ENCODE measurements at places on chromosomes 12 and 14.

DNA sequence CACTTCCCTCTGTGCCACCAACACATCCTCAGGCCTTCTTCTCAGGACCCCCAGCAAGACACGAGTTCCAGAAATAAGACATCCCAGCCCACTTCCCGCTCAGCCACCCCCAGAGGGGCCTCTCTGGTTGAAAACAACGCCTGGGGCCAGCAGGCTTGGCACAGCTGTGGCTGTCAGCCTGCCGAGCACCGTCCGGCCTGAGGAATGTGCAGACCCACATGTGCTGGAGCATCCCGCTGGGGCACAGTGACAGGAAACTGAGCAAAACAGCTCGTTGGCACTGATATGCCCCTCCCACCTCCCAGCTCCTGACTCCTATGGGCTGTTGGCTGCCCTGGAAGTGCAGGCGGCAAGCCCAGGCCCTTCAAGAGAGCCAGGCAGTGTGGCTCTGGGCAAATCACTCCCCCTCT is 1.4 kb downstream of the SYNE3 start:
- no peak for DNase-seq

- DNase-seq: no peak
These were observed 284.5 kb upstream of the E2F7 start for GRCh38 chr12:77349689-77350370.

DNA sequence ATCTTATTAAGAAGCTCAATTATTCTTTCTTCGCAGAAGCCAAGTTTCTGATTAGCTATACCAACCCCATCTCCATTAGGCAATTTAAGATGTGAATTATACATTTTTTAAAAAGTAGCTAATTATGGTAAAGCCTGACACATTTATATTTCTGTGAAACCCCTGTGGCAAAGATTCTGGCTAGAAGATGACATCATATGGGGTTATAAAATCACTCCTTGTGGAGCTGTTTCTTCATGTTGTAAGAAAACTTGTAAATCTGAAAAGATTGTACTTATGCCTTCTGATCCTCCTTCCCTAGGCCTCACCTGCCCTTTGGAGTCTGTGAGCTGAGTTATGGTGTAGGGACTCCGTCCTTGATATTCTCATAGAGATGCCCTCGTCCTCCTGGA is 78.1 kb downstream of the CHST11 start:
- no peak for DNase-seq

GRCh38 chr12:6950811-6951540 is at the start of gene PTPN6:
Gene PTPN6, plus strand, starts transcription at chr12:6951356. Its CDS starts 157 bp downstream, at chr12:6951513.
- peak; percentile 56 for DNase-seq

DNA sequence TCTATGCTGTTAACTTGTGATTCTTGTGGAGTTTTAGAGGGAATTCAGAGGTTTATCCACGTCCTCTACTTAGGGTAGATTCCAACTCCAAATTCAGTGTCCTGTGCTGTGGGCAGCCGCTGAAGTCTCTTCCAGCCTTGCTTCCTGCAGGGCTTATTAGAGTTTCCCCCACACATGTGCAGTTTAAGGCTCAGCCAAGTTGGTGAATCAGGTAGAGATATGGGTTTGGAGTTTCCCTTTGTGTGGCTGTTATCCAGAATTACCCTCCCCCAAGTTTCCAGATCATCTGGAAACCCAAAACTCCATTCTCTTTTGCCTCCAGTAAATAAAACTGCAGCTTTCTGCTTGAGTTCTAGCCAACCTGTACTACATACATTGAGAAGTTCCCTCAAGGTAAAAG is 853.7 kb downstream of the GALC start:
- DNase-seq: no peak

DNA sequence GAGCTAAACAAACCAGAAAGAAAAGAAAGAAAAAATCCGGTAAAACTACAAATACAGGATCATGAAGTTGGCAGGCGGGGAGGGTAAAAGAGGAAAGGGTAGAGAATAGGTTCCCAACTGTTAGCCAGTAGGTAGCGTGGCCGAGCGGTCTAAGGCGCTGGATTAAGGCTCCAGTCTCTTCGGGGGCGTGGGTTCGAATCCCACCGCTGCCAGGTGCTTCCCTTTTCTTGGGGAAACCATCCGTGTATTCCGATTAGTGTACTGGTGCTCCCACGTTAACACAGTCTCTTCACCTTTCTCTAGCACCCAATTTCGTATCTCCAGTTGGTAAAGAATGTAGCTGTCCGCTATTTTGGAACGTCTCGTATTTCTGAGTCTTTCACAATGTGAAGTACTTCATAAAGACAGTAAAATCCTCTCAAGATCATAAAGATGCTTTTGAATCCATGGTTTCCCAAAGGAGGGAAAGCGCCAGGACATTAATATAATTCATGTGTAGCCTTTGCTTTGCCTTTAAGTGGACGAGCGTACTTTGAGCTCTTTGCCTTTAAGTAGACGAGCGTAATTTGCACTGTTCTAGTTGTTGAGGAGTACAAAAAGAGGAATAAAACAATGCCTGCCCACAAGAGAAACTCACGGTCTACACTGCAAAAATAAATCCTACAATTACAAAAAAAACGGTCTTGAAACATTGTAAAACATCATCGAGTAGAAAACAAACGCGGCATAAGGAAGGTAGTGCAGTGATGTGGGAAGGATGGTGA is 19.0 kb upstream of the RNASE12 start:
- peak; percentile 53 for DNase-seq

GRCh38 chr14:41605550-41606281 is 960 bp upstream of the LRFN5 start:
- DNase-seq: no peak

DNA sequence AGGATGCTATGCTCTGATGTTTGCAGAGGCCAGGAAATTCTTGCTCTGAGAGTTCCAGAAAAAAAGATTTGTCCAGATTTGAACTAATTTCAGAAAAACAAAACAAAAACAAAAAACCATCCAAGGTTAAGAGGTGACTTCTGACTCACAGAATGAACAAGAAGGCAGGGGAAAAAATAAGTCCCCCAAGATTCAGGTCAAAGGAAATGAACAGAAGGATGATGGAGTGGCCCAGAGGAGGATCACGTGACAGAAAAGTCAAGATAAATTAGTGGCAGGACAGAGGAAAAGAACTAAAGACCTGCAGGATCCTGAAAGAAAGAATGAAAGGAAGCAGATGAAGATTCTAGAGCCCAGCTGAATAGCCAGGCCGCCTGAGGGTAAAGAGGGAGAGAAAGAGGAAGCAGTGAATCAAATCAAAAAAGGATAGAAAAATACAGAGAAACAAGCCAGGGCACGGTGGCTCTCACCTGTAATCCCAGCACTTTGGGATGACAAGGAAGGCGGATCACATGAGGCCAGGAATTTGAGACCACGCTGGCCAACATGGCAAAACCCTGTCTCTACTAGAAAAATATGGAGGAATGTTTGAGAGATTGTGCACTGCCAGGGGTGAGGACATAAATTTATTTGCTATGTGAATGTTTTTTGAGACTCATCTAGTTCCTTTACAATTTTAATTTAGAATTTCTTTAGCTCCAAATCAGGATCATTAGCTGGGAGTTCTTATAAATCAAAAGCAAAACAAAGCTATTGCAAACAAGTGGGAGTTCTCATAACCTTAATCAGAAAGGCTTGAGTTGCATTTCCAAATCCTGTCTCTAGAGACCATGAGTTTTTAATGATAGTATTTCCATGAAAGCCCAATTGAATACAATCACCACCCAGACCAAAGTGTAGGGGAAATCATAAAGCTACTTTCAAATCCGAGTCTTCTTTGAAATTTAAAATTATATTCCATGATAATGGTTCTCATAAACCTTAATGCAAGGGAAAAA is 217.1 kb upstream of the PLEKHG7 start:
- DNase-seq: no peak

DNA sequence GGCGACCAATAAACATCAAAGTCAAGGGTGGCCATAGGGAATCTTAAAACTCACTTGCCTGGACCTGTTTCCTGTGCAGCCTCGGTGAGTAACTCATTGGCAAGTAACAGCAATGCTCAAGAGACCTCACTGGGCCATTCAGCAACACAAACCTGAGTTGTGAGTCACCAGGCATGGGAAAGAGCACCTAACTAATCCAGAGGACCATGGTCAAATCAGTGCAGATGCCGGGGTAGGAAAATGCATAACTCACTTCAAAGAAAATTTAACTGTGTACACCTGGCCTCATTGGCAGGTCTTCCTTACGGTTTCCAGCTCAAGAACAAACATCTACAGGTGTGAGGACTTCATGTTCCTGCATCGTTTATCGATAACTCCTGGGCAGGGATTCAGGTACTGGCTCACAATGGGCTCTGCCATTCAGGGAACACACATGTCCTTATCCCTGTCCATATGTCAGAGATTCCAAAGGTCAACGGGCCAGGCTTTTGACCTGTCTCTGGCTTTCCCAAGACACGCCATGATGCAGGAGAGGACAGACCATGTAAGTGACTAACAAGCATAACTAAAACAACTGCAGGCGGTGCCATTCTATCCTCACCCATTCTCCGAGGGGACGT is 211.8 kb downstream of the ANO2 start:
- no peak for DNase-seq

- DNase-seq: no peak
These were observed 168.0 kb downstream of the KICS2 start for GRCh38 chr12:64054079-64054520.

GRCh38 chr12:115998794-115999478 is 278.6 kb downstream of the MED13L start:
- DNase-seq: no peak

DNA sequence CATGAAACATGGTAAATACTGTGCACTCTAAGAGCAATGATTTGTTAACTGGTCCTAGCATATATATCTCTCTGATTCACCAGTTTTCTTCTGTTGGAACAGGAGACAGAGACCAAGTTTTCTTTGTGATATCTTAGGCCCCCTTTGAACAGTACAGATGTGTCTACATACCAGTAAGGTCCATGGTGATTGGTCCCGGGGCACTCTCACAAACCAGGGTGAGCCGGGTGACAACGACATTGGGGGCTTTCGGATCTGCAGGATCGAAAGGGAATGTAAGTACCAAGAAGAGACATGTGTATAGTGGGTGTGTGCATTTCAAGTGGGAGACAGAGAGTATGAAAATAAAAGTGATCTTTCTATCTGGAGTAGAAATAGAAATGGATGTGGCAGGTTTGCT is 11.3 kb upstream of the ERP27 start:
- DNase-seq: no peak

- no peak for DNase-seq
These were observed 115.0 kb downstream of the TPH2 start for GRCh38 chr12:72053604-72054003.

DNA sequence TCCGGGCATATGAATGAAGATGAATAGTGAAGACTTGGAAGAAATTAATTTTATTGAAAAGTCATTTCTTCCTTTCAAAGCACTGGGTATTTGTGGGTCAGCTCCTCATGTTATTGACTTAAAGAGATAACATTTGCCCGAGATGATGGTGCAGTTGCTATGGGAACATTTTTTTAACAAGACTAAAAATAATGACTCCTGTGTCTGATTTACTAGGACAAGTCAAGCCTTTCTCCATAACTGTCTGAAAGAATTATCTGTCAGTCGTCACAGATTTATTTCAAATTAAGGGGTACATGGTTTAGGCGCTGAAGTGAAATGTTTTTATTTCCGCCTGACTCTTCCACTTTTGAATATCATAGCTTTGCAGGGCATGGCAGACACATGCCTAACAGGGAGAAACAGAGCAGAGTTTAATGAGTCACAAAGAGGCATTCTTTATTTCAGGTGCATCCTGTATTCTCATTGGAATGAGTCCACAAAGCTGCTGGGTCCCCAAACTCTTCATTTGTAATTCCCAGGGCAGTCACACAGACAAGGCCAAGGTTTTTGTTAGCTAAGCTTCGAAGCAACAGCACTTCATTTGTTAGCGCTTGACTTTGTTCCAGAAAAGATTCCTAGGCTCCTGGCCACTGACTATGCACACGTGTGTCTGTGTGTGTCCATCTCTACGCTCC is 4.3 kb upstream of the GPHB5 start:
- no peak for DNase-seq

DNA sequence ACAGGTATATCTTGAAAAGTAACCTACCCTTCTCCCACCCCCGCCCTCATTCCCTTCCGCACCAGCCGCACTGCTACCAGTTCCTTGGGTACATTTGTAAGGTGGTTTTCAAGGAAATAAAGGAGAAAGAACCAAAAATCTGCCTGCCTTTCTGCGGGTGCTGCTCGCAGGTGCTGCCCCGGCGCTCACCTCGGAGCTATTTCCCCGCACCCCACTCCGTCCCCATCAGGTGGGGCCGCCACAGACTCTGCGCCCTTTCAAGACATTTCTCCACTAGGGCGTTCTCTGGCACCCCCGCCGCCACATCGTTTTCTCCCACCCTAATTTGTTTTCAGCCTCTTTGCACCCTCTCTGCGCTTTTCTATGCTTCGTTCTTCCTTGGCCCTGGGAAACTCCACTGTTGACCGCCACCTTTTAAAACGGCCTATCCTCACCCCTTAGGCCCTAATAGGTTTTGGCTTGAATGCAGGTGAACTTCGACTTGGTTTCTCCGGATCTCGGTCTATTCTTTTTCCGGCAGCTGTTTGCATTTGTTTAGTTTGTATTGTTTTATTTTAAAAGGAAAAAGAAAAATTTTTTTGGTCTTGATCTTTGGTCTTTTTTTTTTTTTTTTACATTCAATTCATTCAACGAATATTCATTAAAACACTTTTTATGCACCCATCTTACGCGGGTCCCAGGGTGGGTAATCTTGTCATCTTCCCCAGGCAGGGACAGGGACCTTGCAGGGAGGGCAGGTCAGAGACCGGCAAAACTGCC is 3.0 kb downstream of the VSX2 start:
- DNase-seq: no peak

GRCh38 chr14:41299924-41300323 is 306.8 kb upstream of the LRFN5 start:
- DNase-seq: no peak

GRCh38 chr14:90796329-90796728 is 19.9 kb downstream of the TTC7B start:
- peak; percentile 66 for DNase-seq
